ENCODE measurements at places on chromosomes 7 and 10.

GRCh38 chr10:102503264-102504178 lies at the start of gene SUFU:
Gene SUFU, plus strand, starts transcription at chr10:102503972. Its CDS starts 181 bp downstream, at chr10:102504153.
- DNase-seq: peak; percentile 90

DNA sequence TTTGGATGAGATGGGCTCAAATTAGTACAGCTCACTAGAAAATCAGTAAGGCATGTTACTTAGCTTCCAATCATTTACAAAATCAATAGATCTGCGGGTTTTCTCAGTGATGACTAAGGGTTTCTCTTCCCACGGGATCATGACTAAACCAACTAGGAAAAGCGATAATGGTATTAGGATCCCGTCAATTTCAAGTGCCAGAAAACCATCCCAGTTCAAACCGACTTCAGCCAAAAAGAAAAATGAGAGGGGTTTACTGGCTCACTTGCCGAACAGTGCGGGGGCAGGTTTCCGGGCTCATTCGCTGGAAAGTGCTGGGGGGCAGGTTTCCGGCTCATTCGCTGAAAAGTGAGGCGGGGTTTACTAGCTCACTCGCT lies 62.1 kb upstream of the LYZL2 start:
- DNase-seq: no peak

DNA sequence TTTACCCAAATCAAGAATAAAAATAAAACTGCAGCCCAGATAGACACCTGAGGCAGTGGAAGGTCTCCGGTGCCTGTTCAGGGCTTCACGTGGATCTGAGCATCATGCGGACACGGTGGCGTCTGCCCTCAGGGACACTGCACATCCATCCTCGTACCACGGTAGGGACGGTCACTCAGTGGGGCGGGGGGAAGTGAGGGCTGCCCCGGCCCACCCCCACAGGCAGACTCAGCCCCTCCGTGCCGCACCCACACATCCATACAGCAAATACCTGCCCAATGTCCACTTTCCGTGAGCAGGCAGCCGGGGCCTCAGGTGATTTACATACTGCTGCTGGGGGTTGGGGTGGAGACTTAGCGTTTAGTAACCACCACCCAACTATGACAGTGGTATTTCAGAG lies 207.8 kb downstream of the DIP2C start:
- no peak for DNase-seq

DNA sequence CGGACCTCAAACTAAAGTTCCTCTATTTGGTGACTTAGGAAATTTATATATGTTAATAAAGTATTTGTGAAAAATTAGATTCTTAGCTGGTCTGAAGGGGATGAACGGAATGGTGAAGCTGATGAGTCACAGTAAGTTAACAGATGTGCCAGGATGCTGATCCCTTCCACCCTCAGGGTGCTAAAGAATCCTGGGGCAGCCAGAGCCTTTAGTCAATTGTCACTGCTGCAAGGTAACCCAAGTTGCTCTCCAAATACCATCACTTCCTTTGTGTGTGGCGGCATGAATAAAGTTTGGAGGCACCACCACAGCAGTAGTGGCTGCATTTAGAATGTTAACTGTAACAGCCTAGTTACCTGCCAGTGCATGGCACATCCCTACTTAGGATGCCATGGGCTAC lies 222.6 kb upstream of the PPP1R3A start:
- no peak for DNase-seq

- DNase-seq: no peak
Measured at GRCh38 chr7:47786557-47787248, 161.6 kb downstream of the PKD1L1 start.

- no peak for DNase-seq
Measured at GRCh38 chr10:45809837-45810236, 37.5 kb downstream of the AGAP4 start.

DNA sequence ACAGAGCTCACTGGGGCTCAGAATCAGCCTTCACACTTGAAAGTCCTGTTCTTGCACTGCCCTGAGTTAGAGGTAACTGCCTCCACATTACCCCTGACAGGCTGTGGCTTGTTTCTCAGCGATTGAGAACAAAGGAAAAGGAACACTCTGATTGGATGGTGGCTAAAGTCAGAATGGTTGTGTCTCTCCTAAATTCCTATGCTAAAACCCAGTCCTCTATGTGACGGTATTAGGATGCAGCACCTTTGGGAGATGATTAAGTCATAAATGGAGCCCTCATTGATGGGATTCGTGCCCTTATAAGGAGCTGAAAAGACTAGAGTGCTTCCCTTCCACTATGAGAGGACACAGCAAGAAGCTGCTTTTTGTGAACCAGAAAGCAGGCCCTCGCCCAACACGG lies 38.9 kb upstream of the DGKI start:
- DNase-seq: no peak

GRCh38 chr7:21960922-21961321 lies 15.2 kb upstream of the CDCA7L start:
- no peak for DNase-seq

Data from GM12891 (cell line).